ENCODE measurements at places on chromosomes 7 and 10.

DNA sequence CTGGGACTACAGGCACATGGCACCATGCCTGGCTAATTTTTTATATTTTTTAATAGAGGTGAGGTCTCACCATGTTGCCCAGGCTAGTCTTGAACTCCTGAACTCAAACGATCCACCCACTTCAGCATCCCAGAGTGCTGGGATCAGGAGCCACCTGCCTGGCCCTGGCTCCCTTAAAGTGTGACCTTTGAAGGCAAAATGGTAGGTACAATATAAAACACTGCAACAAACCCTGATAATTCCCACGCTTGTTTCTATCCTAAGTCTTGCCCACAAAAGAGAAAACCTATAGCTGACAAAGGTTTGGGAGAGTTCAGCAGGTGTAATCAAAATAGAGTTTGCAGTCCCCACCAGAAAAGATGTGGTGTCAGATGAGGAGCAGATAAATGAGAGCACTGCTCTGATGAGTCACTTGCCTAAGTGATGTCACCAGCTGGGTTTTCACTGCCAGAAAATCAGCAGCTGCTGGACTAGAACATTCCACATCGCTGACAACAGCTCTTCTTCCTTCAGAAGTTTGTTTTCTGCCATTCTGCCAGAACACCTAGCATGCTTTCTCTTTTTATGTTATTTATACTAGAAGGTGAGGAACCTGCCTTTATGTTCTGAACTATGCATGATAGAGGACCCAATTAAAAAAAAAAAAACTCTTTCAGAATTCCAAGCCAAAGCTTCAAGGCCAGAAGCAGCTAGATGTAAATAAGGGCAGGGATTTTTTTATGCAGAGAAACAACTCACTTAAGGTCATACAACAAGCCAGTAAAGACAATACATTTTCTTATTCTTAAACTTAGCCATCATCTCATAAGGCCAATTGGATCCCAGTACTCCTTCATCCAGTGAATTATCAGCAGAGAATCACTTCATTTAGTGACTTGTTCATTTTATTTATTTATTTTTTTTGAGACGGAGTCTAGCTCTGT is 18.0 kb downstream of the PURB start:
- no peak for DNase-seq

DNA sequence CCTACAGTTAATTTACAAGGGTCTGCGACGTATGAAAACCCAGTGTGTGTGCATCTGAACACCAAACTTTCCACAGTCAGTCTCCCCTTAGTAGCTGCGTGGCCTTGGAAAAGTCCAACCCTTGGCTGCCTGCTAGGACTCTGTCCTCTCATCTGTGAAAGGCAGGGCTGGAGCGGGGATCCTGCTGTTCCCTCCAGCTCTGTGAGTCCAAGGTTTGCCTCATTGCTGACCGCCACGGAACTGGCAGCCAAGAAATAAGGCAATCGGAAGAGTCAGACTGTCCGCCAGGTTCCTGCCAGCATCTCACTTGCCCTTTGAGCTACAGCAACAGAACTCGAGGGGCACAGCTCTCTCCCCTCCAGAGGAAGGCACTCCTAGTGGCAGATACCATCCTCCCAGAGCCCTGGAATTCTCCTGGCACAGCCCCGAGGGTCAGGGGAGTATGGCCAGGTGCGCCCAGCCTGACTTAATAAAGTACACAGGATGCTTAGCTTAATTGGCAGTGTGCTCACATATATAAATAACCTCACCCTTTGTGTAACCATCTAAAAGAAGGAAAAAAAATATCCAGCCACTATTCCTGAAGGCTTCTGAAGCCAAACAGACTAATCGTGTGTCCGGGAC is 530.1 kb upstream of the FOXK1 start:
- DNase-seq, result no peak

- DNase-seq, result no peak
Measured at GRCh38 chr7:13979671-13980435, 9.6 kb downstream of the ETV1 start.

DNA sequence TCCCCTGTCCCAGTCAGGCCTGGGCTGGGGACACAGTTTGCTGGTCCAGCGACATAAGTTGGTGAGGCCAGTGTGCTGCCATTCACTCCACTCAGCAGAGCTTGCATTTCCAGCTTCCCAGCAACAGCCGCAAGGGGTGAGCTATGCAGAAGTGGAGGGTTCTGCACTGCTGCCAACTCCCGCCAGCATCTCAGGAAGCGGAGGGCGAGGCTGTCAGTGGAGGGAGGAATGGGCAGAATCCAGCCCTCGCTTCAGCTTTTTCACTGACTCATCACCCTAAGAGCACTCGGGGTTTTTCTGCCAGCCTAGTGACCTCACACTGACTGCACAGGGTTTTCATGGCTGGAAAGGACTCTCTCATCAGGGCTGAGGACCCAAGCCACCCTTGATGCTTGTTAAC is 625.1 kb upstream of the MKI67 start:
- DNase-seq, result no peak

DNA sequence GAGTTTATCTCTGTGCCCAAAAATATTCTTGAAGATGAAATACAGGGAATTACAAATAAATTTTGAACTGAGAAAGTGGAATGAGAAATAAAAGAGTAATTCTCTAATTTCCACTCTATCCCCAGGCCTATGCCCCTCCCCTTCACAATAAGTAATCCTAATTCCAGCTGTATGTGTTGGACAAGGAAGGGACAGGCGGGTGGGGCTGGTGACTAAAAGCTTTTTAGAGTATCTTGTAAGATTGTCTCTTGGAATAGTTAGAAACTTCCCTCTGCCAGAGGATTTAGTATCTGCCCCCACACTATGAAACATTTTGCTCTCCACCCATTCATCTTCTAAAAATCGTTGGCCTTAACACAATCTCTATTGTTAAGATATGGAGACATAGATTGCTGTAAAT is 199.2 kb downstream of the MBL2 start:
- DNase-seq, result no peak

DNA sequence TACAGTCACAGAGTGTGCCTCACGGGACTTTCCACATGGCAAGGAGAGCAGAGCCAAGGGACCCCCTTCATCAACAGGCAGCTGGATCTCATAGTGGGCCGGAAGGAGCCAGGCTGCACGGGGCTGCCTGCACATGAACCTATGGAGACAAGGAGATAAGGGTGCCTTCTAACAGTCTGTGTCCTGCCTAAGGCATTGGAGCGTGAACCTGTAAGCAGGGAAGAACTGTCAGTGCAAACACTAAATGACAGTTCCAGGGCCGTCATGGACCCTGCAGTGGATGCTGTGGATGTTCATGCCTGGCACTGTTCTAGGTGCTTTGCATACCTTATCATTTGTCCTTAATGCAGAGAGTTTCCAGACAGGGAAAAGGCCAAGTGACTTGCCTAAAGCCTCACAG is 85.9 kb downstream of the WIPF3 start:
- DNase-seq, result no peak

DNA sequence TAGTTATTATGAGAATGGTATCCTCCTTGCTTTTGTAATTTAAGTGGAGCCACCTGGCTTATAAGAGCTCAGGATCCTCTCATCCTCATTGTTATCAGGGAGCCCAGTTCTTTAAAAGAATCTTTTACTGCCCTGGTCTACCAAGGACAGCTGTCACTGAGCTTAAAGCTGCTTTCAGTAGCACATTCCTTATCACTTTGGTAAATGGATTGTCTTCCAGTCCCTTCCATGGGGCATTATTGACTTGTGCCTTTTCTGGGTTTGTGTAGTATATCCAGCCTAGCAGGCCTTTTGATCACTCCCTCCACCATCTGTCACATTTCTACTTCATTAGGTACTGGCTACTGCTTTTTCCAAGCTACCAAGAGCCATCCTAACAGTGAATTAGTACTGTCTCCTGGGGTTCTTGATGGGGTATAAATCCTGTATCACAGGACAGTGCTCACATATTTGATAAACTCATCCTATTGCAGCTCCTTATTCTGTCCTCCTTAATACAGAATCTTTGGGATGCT is 208.9 kb downstream of the TMEM26 start:
- no peak for DNase-seq

- DNase-seq, result no peak
Measured at GRCh38 chr10:470339-471003, 219.0 kb downstream of the DIP2C start.

DNA sequence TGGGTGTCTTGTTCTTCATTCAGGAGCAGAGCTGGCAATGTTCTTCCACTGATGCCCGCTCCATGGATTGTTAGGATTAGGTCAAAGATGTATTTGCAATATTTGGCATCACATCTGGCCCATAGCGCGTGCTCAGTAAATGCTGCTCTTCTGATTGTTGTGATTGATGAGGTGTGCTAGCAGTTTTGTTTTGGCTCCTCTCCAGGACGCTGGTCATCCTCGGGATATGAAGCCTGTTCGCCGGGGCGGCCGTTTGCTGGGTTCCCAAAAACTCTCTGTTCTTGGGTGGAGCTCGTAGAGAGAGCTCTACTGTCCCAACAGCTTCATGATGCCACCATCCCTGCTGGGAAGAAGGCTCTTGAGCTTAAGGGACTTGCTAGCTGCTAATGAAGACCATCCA is 96.9 kb downstream of the XRCC2 start:
- no peak for DNase-seq

GRCh38 chr7:27948861-27949260 is 208.9 kb downstream of the TAX1BP1 start:
- DNase-seq, result no peak

Data from ureter (tissue), 1 donor.